Stimulated activated CD4-positive, alpha-beta T cell treated with anti-CD3 and anti-CD28 coated beads, Interleukin-4, amount 100 ng/mL, for 1 hour (primary cell): ENCODE measurements at places on chromosomes 2 and 18.

- DNase-seq = no peak
Observed at GRCh38 chr2:159262226-159262625, 24.3 kb downstream of the WDSUB1 start.

DNA sequence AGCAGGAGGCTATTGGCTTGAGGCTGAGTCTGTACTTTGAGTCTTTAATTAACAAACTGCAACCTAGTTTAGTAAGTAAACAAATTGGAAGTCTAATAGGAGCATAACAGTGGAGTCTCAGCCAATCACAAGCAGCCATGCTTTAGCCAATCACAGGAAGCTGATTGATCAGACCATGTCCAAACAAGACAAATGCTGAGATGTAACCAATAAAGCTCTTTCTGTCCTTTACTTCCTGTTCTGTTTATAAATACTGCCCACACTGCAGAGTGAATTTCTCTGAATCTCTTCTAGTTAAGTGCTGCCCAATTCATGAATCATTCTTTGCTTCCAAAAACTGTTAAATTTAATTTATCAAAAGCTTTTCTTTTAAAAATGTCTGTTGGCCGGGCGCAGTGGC is 146.6 kb upstream of the DLX2 start:
- DNase-seq = no peak

- no peak for DNase-seq
Observed at GRCh38 chr18:24051031-24051947, 36.7 kb downstream of the TTC39C start.

GRCh38 chr2:162490052-162490717 is 146.3 kb downstream of the GCA start:
- DNase-seq = no peak

GRCh38 chr2:140504601-140505000 is 1626.2 kb downstream of the LRP1B start:
- no peak for DNase-seq

DNA sequence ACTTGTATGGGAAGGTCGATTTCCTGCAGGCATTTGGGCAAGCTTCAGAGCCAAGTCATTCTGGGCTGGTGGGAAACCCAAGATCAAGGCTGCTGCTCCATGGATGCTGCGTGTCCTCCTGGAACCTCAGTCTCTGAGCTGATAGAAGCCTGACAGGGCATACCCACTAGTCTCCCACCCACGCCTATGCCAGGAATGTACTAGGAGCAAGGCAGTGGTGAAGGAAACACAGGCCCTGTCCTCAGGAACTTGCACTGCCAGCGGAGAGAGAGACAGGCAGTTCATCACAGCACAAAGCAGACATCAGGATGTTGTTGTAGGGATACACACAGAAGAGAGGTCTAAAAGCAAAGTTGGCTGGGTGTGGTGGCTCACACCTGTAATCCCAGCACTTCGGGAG is 84.2 kb downstream of the PLB1 start:
- no peak for DNase-seq

DNA sequence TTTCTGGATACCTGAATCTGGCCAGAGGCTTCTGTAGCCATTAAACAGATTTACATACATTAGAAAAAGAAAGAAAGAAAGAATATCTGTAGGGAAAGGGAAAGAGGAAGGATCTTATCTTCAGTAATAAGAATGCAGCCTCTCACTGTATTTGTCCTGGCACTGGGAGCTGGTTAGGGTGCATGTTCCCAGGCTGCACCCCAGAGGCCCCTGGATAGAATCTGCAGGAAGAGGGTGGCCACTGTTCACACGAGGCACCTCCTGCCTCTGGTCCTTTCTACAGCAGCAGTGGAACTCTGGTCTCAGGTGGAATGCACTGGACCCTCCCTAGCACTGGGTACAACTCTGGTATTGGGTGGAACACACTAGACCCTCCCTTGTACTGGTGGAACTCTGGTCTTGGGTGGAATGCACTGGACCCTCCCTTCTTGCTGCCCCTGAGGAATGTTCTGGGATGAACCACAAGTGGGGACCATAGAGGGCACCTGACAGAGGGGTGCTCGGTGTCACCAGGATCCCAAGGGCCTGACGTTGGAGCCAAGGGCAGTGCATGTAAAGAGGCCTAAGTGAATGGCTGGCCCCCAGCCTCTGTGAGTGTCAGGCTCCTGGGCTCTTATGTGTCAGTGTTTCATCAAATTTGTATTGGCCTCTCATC is 27.4 kb upstream of the PXDN start:
- DNase-seq = no peak

DNA sequence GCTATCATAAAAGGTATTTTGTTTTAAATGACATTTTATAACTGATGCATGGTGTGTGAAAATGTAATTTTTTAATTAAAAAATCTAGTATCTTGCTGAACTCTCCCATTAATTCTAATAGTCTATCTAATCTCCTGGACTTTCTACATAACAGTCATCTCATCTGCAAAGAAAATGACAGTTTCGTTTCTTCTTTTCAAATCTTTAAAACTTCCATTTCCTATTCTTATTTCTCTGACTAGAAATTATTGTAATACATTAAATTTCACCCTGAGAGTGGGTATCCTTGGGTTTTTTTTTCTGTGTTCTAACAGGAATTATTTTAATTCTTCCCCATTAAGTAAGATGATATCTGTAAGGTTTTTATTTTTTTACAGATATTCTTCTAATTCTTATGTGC is 120.1 kb downstream of the KCNF1 start:
- DNase-seq = no peak

DNA sequence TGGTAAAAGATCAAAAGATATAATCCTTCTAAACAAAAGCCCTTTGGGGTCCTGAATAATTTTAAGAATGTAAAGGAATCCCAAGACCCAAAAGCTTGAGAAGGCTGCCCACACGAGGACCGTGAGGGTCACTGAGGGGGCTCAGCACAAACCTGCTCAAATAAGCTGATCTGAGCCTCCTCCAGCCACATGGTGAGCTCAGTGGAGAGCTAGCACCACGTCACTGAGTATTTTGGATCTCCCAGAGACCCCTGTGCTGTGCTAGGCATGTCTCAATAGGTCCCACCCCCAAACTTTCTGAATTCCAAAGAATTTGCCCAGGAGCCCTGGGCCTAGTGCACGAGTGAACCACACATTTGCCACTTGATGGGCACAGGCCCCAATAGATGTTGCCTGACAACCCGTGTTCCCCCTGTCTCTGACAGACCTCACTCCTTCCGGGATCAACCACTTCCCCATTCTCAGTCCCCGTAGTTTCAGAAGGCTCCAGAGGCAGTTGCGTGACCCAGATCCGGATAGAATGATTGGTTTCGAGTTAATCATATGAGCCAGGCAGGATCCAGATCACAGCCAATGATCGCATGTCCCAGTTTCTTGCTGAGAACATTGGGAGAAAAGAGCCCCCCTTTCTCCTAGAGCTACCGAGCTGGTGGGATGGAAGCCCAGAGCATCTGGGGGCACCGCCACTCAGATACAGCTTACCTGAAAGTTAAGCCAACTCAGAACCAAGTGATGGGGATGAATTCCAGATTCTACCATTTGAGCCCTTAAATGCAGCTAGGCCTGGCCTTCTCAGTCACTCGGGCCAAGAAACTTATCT is 203.8 kb downstream of the TNS1 start:
- DNase-seq = no peak

DNA sequence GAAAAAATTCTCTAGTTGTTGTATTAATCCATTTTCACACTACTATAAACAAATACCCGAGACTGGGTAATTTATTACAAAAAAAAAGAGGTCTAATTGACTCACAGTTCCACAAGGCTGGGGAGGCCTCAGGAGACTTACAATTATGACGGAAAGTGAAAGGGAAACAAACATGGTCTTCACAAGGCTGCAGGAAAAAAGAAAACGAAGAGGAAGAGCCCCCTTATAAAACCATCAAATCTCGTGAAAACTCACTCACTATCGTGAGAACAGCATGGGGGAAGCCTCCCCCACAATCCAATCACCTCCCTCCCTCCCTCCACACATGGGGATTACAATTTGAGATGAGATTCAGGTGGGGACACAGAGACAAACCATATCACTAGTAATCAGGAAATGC is 61.7 kb upstream of the SPTBN1 start:
- no peak for DNase-seq

GRCh38 chr18:28581521-28582071 is 404.7 kb upstream of the CDH2 start:
- DNase-seq = no peak

DNA sequence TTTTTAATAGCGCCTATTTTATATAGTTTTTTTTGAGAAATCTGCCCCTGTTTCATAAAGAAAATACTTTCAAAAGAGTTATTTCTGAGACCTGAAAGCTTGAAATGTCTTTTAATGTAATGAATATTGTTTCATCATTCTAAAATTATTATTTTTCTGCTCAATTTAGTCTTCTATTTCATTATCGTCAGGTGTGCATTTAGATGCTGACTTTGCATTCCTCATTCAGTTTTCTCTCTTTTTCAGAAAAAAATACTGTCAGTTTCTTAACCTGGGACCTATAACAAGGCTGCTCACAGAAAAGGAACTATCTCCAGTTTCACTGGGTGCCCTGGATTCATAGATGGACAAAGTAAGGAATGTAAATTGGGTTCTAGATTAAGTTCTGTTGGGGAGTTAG is 1631.7 kb downstream of the SUCLG1 start:
- DNase-seq = no peak

GRCh38 chr2:75560768-75561565 is at the start of gene EVA1A:
EVA1A (minus strand) TSS chr2:75560939; CDS start chr2:75518140, 42,799 bp downstream.
- DNase-seq = peak; percentile 6

DNA sequence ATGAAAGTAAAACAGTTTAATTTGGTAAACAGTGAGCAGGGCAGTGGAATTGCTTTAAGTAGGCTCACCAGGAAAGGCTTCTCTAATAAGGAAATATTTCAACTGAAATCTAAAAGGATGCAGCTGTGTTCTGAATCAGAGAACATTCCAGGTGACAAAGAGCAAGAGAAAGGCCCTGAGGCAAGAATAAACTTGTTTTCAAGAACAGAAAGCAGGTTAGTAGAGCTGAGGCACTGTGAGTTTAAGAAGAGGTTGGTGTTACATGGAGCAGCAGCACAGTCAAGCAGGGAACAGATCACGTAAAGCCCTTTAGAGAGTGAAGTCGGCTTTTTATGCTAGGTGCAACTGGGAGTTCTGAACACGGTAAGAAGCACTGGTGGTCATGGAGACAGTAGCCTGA is 57.0 kb upstream of the SCN1A start:
- DNase-seq = no peak

DNA sequence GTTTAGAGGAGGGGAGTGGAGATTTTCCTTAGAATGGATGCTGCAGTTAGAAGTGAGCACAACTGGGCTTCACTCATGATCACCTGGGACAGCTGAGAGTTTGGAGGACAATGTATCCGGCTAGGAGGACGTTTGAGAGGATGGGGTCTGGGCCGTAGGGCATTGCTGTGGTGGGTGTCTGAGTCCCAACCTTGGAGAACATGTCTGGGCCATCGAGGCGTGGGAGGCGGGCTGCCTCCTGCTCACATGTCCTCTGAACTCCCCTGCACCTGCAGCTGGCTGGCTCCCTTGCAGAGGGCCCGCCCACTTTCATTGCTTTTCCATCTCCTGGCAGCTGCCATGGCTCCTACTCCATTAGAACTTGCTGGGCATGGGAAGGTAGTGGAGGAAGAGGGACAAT is 203.0 kb upstream of the PXDN start:
- no peak for DNase-seq

DNA sequence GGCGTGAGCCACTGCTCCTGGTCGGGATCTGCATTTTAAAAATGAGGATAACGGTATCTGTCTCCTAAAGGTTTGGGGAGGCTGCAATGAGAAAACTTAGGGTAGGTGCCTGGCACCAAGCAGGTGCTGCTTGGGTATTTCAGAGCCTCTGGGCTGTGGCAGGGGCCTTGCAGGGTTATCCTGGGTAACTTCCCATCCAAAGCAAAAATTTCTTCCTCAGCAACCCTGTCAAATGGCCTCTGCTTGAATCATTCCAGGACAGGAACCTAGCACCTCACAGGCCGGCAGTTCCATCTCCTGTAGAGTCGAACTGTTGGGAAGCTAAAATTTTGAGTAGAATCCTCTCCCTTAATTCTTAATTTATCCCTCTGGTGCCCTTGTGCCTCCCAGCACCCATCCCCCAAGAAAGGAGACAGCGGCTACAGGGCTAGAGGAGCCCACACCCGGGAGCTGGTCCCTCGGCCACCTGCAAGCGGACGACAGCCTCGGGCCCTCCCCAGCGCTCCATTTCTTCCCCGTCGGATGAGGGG is 868 bp downstream of the CGREF1 start:
- no peak for DNase-seq

- DNase-seq = no peak
Observed at GRCh38 chr18:79601234-79601633, 78.4 kb upstream of the CTDP1 start.

DNA sequence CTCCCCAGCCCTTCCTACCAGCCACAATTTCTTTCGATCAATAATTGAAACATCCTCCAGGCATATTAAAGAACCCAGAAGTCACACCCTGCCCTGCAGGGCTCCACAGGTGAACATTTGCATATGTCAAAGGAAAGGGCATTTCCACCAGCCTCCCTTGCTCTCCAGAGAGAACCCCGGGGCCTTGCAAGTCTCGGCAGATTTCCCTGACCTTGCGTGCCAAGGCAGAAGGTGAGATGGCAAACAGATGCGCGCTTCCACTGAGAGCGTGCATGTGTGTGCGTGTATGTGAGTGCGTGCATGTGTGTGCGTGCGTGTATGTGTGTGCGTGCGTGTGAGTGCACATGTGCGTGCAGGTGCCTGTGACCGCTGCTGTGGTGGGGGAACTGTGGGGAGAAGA is 120.3 kb downstream of the INO80D start:
- DNase-seq = no peak

- DNase-seq = no peak
Observed at GRCh38 chr2:226652983-226653765, 146.4 kb downstream of the IRS1 start.

GRCh38 chr2:157173740-157174184 is 83.7 kb upstream of the GALNT5 start:
- DNase-seq = no peak

- DNase-seq = no peak
Observed at GRCh38 chr2:129732630-129733026, 246.8 kb upstream of the RAB6C start.

GRCh38 chr2:101843471-101843870 is 146.0 kb downstream of the MAP4K4 start:
- DNase-seq = no peak

- no peak for DNase-seq
Observed at GRCh38 chr2:11416186-11416585, 49.8 kb downstream of the E2F6 start.

DNA sequence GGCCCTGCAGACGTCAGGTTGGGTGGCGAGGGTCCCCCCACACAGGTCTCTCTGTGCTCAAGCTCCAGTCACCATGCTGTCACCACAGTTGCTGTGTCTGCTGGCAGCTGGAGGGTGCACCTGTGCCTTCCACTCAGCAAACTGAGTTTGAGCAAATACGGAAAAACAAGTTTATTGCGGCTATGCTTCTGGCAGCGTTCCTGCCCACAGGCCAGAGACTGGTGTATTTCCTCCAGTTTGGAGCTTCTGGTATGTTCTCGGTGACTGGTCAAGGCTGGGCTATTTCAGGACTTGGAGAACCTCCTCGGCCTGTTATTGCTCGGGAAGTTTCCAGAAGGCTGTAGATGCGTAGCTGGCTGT is 132.6 kb downstream of the SEPTIN10 start:
- DNase-seq = no peak
